Mammary epithelial cell (primary cell): ENCODE measurements at places on chromosomes 2 and 18. TPM values are rescaled to one million over a fixed set of nuclear protein-coding genes. Genes with fewer than 3 reads are reported as not detected.

SLC9A4 gene
- not detected for polyA plus RNA-seq

DNA sequence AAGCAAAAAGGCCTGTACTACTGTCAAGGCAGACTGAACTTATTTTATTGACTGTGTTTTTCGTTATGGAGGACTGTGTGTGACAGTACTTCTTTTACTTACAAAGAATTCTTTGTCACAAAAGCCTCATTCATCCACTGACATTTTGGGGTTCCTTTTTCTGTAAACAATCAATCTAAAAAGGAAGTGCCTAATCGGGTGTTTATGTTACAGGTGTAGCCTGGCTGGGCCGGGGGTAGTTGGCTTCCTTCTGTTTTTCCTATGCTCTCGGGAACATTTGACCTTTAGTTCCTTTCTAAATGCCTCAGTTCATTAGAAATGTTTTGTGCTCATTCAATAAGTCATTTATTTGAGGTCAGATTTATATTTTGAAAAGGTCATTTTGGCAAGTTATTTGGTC lies 8.3 kb downstream of the ZCCHC2 start:
- DNase-seq, result no peak

DNA sequence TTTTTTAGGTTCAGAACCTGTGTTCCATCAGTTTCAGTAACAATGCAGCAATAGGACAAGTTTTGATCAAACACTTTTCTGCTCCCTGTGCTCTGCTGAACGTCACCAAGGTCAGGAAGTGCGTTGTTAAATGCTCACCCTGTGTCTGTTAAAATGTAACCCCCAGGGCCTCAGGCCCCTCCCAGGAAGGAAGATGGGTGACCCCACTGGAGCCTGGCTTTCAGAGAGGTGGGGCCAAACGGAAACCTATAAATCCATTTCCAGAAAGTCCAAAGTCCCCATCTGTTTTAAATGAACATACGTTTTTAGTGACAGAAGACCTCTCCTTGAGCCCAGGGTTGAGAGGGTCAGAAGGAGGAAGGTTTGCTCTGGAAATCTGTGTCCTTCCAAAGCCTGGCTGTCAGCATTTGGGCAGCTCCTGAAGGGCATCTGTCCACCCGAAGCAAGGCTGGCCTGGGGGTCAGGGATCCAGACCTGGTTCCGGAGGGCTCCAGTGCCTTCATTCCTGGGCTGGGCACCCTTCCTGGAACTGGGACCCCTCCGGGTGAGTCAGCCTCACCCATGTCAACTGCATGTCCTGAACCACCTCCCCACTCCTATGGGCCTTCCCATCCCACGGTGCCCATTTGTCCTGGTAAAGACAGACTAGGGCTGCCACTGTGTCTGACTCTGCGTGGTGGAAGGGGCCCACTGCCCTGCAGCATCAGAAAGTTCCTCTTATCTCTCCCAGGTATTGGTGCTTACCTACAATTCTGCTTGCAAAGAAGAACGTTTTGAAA lies 117.4 kb upstream of the COPS8 start:
- DNase-seq, result no peak

- no peak for DNase-seq
Measured at GRCh38 chr2:46123013-46123412, 174.2 kb upstream of the EPAS1 start.

GRCh38 chr2:214377286-214377624 lies 33.6 kb upstream of the VWC2L start:
- DNase-seq, result peak; percentile 59

GRCh38 chr18:63290821-63291200 lies 28.8 kb downstream of the BCL2 start:
- DNase-seq, result no peak

ORMDL1 gene
- 31.5 TPM for polyA plus RNA-seq

DNA sequence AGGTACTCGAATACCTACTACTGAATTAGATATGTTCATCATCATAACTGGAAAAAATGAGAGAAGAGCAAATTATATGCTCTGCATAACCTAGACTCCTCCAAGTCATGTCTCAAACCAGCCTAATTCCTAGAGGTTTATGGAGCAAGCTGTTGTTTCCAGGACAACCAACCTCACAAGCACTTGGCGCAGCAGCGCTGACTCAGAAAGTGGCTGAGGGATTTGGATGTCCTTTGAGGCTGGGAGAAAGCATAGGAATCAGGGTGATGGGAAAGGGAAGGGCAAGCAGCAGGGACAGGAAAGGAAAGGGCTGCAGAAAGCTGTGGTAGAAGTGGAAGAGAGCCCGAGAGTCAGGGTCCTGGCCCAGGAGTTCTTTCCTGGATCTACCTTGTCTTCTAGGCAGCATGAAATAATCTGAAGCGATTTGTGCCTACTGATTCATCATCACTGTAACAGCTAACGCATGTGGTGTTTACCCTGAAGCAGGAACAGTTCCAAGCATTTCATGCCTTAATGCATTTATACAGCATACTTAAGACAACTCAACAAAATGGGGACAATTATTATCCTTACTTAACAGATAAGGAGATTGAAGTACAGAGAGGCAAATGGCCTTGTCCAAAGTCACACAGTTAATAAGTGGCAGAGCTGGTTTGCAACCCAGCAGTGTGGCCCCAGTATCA lies 3.7 kb downstream of the PLEK start:
- DNase-seq, result peak; percentile 75

GRCh38 chr18:77000527-77000926 lies 132.1 kb downstream of the MBP start:
- peak; percentile 17 for DNase-seq

DNA sequence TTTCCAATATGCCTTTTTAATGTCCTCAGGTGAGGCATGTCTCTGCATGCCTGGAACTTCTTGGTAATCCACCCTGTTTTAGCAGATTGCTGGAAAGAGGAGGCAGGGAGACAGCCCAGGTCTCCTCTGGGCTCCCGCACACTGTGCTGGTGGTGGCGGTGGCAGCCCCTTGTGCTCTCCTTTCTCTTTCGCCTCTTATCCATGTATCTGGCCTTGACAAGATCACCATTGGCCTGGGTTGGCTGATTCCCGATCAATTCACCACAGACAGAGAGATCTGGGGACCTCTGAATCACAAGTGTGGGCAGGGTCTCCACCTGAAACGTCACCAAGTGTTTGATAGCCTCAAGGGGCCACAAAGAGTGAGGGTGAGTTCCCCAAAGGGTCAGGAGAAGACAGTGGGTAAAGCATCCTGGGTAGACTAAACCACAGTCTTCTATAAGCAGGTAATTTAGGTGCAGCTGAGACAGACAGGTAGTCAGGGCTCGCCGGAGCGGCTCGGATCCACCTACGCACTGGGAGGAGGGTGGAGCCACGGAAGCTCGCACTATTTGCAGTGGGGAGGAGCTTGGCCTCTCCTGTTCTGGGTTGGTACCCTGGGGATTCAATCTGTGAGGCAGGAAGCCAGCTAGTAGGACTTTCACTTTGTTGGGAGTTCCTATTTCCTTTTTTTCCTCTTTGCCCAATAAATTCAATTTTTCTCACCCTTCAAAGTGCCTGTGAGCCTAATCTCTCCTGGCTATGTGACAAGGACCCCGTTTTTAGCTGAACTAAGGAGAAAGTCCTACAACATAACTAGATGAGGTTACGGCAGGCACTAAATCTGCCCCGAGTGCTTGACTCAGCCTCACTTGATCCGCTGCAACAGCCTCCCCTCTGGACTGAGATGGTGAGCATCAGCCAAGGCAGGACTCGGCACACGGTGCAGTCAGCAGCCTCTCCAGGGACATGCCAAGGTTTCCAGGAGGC lies 57.6 kb downstream of the SLC4A3 start:
- DNase-seq, result peak; percentile 95

- no peak for DNase-seq
Measured at GRCh38 chr2:238573065-238573778, 146.5 kb downstream of the ASB1 start.

ANKRD30BL gene
- polyA plus RNA-seq, result not detected

- DNase-seq, result no peak
Measured at GRCh38 chr2:49306925-49307324, 152.6 kb upstream of the FSHR start.

DNA sequence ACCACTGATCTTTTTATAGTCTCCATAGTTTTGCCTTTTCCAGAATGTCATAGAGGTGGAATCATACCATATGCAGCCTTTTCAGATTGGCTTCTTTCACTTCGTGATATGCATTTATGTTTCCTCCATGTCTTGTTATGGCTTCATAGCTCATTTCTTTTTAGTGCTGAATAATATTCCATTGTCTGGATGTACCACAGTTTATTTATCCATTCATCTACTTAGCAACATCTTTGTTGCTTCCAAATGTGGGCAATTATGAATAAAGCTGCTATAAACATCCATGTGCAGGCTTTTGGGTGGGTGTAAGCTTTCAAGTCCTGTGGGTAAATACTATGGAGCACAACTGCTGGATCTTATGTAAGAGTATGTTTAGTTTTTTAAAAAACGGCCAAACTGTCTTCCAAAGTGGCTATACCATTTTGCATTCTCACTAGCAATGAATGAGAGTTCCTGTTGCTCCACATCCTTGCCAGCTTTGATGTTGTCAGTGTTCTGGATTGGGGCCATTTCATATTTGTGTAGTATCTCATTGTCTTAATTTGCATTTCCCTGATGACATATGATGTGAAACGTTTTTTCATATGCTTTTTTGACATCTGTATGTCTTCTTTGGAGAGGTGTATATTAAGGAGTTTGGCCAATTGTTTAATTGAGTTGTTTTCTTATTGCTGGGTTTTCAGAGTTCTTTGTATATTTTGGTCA lies 20.6 kb downstream of the STPG4 start:
- no peak for DNase-seq

SUMO1 gene
- 70.9 TPM for polyA plus RNA-seq

DNA sequence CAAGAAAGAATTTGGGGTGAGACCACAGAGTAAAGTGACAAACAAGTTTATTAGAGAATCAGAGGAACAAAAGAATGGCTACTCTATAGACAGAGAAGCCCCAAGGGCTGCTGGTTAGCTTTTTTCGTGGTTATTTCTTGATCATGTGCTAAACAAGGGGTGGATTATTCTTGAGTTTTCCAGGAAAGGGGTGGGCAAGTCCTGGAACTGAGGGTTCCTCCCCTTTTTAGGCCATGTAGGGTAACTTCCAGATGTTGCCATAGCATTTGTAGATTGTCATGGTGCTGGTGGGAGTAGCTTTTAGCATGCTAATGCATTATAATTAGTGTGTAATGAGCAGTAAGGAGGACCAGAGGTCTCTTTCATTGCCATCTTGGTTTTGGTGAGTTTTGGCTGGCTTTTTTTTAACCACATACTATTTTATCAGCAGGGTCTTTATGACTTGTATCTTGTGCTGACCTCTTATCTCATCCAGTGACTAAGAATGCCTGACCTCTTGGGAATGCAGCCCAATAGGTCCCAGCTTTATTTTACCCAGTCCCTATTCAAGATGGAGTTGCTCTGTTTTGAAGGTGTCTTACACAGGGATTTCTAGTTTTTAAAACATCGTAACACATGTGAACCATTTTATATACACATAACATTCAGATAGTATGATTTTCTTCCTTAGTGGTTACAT lies 77.8 kb downstream of the MYO1B start:
- no peak for DNase-seq

DNA sequence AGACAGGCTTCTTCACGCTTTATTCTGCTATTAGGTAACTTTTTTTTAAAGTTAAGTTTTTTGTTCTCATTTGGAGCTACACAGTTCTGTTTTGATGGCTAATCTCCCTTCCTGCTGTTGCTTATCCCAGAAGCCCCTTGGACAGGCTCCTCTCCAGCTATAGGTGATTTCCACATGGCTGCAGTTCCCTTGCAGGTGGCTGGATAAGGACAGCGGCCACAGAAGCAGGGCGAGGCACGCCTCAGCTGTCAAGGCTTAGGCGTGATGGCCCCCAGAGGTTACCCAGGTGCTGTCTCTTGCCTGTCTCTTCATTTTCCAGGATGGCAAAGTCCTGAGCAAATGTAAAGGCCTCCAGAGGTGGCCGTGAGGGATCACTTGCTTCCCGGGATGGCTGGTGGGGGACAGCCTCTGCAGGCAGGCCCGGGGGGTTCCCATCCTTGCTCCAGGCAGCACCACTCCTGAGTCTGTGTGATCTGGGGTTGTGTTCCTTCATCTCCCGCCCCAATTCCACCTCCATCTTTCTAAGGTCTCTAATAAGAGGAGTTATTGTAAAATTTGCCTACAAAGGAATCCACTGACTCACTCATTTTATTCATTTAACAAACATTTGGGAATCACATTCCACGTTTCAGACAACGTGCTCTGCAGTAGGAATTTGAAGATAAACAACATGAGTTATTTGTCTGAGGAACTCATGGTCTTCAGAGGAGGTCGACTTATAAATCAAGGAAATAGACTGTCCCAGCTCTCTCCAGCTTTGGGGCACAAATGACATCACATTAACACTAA lies 53.4 kb downstream of the NAPG start:
- DNase-seq, result no peak
